ENCODE measurements at places on chromosomes 5 and 9.

DNA sequence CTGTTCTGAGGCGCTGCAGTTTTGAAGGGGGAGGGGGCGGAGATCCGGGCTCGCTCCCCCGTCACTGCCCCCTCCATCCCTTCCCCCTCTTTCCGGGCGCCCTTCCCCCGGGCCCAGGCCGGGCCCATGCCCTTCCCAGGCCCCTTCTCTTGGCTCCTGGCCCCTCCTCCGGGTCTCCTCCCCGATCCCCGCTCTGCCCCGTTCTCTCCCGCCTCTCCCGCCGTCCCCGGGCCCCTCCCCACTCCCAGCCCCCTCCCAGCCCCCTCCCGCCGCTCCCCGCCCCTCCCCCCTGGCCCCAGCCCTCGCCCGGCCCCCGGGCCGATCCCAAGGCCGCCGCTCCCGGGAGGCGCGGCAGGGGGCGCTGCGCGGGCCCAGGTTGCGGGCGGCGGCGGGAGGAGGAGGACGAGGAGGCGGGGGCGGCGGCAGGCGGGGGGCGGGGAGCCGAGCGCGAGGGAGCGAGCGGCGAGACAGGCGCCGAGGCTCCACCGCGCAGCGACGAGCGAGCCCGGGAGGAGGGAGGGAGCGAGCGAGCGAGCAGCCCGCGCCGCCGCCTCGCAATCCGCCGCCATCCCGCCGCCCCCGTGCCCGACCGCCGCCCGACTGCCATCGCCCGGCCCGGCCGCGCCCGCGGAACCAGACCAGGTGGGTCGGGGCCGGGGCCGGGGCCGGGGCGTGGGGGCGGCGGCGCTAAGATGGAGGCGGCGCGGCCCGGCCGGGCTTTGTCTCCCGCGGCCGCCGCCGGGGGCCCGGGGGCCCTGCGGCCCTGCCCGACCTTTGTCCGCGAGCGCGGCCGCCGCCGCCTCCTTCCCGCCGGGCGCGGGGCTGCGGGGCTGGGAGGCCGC is at the start of gene PRRC2B:
Gene PRRC2B, plus strand, starts transcription at position 465 of the 842 bp plus-strand sequence. CDS start 36,059 bp downstream, outside the sequence.
- DNase-seq: peak; percentile 95

- no peak for DNase-seq
These were observed 38.8 kb upstream of the TENT4A start for GRCh38 chr5:6674421-6674820.

DNA sequence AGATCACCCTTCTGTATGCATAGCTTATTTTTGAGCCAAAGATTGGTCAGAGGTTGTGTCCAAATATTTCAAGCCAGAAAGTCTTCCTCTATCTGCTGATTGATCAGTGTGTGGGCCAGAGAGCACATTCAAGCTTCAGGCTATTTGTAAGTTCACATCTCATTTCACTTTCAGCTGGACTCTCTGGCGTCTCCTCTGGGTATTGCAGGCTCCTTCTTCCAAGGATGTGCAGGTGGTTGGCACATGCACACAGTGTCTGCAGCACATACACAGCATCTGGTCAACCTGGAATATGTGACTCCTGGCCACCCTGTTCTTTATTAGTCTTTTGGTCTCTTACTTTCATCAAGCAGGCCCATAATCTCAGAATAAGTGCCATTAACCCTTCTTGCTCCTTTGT is 516.1 kb downstream of the ANXA1 start:
- peak; percentile 23 for DNase-seq

GRCh38 chr9:4680173-4680525 is 780 bp downstream of the CDC37L1 start:
- peak; percentile 47 for DNase-seq

GRCh38 chr5:21649969-21650368 is 1203.2 kb downstream of the CDH12 start:
- no peak for DNase-seq
